GM12891 (cell line): ENCODE measurements at places on chromosomes 7 and 10.

DNA sequence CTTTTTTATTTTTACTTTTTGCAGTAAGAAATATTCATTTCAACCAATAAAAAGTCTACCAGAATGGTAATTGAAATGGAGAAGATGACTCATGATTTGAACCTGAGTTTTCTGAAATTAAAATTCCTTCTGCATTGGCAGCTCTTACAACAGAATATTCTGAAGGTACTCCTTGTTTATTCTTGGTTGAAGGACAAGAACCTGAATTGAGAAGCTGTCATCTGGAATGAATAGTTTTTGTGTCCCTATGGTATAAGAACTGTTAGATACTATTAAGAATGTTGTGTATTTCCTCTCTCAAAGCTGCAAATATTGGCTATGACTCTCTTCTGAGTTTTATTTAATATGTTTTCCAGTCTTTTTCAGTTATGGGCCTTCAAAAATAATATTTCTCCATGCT, 56.1 kb downstream of the CDK1 start:
- DNase-seq, result no peak

- no peak for DNase-seq
Observed at GRCh38 chr10:71532878-71533277, 136.2 kb downstream of the CDH23 start.

DNA sequence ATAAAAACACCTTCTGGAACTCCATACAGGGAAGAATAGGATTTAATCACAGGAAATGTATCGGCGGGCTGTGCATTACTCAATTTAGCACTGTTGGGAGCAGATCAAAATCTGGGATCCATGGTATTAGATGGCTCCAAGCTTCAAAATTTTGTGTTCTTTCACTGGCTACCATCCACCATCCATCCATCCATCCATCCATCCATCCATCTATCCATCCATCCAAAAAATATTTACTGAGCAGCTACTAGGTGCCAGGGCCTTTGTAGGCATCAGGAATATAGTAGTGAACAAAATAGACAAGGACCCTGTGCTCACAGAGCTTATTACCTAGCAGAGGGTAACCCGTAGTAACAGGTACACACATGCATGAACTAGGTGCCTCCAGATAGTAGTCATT, 280.2 kb downstream of the CCDC3 start:
- no peak for DNase-seq

- no peak for DNase-seq
Observed at GRCh38 chr10:22067091-22067490, 63.6 kb upstream of the DNAJC1 start.

- no peak for DNase-seq
Observed at GRCh38 chr10:59175538-59176240, 754 bp upstream of the PHYHIPL start.

DNA sequence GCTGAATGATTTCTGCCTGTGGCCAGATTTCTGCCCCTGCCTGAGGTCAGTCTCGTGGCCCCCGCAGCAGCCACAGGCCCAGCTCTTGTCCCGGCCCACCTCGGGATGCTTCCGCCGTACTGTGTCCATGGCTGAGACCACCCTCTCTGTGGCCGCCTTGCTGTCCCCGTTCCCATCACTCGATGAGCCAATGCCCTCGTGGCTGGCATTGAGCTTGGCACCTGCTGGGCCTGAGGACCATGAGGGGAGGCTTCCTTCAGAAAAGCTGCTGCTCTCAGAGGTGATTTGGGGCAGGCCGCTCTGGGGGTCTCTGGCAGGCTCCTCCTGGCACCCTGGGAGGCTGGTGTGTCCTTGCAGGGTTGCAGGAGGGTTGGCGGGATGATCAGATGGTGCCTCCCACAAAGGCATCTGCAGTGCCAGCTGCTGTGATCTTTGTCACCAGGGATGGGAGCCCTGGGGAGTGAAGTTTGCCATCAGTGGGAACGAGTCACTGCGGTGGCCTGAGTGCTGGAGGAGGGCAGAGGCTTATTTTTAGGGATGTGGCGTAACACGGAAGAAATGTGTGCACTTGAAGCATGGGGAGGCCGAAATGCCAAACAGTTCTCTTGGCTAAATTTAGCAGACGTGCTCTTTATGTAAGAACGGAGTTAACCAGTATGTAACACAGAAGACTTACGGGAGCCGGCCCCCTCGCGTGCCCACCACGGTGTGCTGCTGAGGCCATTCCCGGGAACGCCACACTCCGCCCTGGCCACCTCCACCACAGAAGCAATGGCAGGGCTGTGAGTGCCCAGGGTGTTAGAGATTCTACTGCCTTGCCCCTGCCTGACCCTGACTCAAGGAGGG, 47.7 kb downstream of the VIPR2 start:
- DNase-seq, result no peak

- no peak for DNase-seq
Observed at GRCh38 chr10:78512205-78512550, 478.5 kb downstream of the RPS24 start.

DNA sequence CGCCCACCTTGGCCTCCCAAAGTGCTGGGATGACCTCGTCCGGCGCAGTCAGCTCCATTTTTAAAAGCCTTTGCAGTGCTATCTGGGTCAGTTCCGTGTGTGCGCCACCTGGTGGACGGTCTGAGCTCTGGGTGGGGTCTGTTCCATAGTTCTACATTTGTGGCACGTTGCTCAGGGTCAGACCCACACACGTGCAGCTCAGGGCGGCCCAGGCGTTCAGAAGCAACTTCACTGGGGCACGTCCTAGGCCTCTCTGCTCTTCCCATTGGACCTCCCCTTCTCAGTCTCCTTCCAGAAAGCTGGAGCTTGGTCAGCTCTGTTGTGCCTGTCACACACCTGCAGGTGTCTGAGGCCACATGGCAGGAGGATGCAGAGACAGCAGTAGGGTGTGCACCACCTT, 137.9 kb downstream of the DNAJB6 start:
- DNase-seq, result no peak

- DNase-seq, result no peak
Observed at GRCh38 chr7:2545746-2546425, 9.4 kb downstream of the BRAT1 start.

DNA sequence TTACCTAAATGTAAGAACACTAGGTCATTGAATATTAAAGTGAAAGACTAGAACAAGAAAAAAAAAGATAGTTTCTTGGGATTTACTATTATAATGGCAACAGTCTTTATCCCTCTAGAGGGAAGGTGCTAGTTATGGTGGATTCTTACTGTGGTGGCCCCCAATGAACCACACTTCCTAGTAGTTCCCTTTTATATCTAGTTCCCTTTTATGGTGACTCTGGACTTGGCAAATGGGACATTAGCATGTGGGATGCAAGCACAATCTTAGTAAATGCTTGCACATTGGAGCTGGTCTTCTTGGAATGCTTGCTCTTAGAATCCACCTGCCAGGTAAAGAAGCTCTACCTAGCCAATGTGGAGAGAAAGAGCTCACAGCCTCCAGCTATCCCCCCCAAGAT, 430.2 kb downstream of the LRMDA start:
- DNase-seq, result no peak

DNA sequence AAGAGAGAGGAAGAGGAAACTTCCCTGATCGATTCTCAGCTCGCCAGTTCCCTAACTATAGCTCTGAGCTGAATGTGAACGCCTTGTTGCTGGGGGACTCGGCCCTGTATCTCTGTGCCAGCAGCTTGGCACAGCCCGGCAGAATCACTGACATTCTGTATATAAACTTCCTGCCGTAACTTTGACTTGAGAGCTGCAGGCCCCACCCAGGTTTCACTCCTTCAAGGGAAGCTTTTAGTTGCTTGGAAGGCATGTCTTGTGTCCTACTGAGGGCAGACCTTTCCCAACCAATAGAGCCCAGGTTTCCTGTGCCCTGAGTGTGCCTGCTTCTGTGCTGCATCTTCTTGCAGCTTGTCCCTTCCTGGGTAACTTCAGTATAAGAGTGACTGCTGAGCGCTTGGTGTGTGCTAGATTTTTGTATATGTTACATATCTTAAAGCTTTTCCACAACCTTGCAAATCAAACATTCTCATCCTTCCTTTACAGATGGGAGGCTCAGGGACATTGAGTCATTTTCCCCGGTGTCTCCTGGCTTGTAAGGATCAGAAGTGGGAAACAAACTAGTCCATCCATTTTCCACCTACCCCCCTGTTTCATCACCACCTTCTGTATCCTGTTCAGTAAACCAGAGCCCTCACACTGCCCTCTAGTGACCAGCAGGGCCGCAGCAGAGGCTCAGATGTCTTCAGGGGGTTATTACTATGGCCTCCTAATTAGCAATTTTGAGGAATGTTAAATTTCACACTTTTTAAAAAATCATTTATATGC, 225.2 kb upstream of the PRSS58 start:
- peak; percentile 8 for DNase-seq

DNA sequence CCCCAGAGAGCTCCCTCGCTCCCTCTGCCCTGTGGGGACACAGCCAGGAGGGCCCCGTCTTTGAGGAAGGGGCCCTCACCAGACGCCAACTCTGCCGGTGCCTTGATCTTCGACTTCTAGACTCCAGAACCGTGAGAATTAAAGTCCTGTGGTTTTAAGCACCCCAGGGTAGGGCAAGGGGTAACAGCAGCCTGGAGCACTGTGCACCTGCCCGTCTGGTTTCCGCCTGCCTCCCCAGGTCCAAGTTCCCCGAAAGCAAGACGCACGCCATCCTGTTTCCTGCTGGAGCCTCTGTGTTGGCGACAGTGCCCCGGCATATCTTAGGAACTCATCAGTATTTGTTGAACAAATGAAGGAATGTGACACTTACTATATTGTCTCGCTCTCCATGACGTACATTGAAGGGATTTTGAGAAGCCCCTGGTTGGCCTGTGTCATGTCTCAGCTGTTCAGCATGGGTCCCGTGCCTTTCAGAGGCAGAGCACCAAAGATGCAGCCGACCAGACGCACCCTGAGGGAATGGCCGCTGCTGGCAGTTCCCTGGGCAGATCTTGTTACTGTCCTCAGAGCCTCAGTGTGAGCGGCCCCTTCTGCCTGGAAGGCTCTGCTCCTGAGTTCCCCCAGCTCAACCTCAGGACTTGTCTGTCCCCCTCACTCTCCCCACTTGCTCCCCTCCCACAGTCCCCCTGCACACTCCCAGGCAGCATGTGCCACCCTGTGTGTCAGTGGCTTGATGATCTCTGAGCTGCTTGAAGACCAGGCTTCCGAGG, 226.2 kb downstream of the TCERG1L start:
- DNase-seq, result no peak

GRCh38 chr7:36191292-36191920, 38.4 kb downstream of the EEPD1 start:
- no peak for DNase-seq

GRCh38 chr10:80530816-80531215, 6.9 kb upstream of the SH2D4B start:
- DNase-seq, result no peak

- no peak for DNase-seq
Observed at GRCh38 chr7:40447345-40447744, 312.5 kb downstream of the SUGCT start.

- DNase-seq, result no peak
Observed at GRCh38 chr7:17994079-17994850, 33.4 kb downstream of the PRPS1L1 start.

- no peak for DNase-seq
Observed at GRCh38 chr10:29657719-29658274, 23.0 kb upstream of the SVIL start.

DNA sequence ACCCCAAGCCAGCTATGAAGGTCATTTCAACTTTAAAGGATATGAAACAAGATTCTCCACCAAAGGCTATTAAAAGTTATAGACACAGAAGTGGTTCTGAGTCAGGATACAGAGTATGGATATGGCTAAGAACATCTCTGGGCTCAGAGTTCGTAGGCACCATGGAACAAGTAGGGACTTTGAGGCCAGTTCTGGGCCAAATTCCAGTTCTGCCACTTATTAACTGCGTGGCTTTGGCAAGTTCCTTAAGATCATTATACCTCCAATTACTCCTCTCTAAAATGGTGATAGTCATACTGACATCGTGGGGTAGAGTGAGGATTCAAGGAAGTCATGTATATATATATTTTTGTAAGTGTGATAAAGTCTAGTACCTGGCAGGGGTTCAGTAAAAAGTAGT, 105.8 kb upstream of the NFE2L3 start:
- DNase-seq, result no peak

- DNase-seq, result no peak
Observed at GRCh38 chr7:25384788-25385505, 156.7 kb upstream of the NPVF start.

DNA sequence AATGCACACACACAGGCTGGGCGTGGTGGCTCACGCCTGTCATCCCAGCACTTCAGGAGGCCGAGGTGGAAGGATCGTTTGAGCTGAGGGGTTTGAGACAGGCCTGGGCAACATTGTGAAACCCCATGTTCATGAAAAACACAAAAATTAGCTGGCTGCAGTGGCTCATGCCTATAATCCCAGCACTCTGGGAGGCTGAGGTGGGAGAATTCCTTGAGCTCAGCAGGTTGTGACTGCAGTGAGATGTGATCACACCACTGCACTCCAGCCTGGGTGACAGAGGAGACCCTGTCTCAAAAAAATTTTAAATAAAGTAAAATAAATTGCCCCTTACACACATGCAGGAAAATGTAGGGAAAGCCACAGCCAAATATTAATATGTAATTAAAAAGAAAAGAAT, 44.1 kb downstream of the RNF32 start:
- DNase-seq, result no peak

GRCh38 chr7:73436031-73436929, 2.7 kb downstream of the FZD9 start:
- DNase-seq, result no peak

- no peak for DNase-seq
Observed at GRCh38 chr7:153452661-153453060, 599.5 kb upstream of the DPP6 start.

DNA sequence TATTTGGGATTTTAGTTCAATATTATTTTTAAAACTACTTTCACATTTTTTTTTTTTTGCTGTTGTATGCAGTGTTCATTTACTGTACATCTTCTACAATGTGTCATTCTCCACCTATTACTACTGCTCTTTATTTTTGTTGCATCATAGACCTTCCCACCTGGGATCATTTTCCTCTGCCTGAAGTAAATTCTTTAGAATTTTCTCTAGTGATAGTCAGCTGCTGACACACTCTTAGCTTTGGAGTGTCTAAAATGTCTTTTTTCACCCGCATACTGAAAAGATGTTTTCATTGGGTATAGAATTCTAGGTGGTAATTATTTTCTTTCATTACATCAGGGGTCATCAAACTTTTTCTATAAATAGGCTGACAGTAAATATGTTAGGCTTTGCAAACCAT, 30.5 kb downstream of the CFAP43 start:
- DNase-seq, result no peak

DNA sequence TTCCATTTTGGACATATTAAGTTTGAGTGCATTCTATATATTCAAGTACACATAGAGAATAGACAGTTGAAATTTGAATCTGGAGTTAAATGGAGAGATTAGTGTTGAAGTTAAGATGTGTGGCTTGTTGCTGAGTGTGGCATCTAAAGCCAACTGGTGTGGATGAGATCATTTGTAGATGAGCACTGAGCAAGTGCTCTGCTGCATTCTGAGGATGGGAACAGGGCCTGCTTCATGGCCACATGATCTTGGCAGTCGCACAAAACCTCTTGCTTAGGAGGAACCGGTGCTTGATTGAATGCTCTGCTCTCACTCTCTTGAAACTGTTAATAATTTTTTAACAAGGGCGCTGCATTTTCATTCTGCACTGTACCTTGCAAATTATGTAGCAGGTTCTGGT, 62.0 kb downstream of the EPDR1 start:
- no peak for DNase-seq

- DNase-seq, result no peak
Observed at GRCh38 chr10:78545756-78546155, 512.1 kb downstream of the RPS24 start.

- DNase-seq, result no peak
Observed at GRCh38 chr7:30648744-30649540, 33.3 kb downstream of the CRHR2 start.

- DNase-seq, result no peak
Observed at GRCh38 chr10:104641937-104642657, 1.0 kb downstream of the SORCS3 start.

GRCh38 chr10:73529089-73529832, 33.4 kb upstream of the PPP3CB start:
- peak; percentile 61 for DNase-seq
